ENCODE measurements at places on chromosomes 5 and 9. TPM values are rescaled to one million over a fixed set of nuclear protein-coding genes. Genes with fewer than 3 reads are reported as not detected.
A peak's percentile ranks its signal among the peaks of the same experiment; 100 is the strongest.

Gene PIP5K1B
- 20.4 TPM for total RNA-seq

Gene SHB
- total RNA-seq: 32.3 TPM

Gene PCDHAC1
- 10.0 TPM for total RNA-seq

Gene BARHL1
- total RNA-seq: not detected

Gene FBXL7
- 9.6 TPM for total RNA-seq

Gene NUDCD2
- total RNA-seq: 25.0 TPM

- DNase-seq: no peak
These were observed 114.7 kb upstream of the ADAMTS19 start for GRCh38 chr5:129345213-129345924.

Gene KCNMB1
- 5.2 TPM for total RNA-seq

DNA sequence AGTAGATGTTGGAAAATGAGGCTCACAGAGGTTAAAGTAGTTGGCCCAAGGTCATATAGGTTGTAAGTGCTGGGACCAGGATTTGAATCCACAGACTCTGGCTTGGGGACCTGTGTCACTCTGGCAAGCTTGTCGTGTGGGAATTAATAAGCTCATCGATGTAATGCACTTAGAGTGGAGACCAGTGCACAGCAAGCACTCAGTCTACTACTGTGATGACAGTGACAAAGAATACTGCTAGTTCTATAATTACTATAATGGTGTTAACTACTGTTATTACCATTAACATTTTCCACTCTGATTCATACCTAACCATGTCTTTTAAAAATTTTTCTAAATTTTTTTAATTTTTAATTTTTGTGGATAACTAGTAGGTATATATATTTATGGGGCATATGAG is 12.8 kb downstream of the PAM start:
- DNase-seq: no peak

GRCh38 chr9:133835262-133835901 is 97.2 kb upstream of the SARDH start:
- DNase-seq: no peak

Gene SLC46A2
- 0.20 TPM for total RNA-seq

GRCh38 chr5:39331861-39332381 is 32.4 kb downstream of the C9 start:
- peak; percentile 37 for DNase-seq

GRCh38 chr9:129640871-129641749 is 841 bp downstream of the ASB6 start:
- DNase-seq: no peak

DNA sequence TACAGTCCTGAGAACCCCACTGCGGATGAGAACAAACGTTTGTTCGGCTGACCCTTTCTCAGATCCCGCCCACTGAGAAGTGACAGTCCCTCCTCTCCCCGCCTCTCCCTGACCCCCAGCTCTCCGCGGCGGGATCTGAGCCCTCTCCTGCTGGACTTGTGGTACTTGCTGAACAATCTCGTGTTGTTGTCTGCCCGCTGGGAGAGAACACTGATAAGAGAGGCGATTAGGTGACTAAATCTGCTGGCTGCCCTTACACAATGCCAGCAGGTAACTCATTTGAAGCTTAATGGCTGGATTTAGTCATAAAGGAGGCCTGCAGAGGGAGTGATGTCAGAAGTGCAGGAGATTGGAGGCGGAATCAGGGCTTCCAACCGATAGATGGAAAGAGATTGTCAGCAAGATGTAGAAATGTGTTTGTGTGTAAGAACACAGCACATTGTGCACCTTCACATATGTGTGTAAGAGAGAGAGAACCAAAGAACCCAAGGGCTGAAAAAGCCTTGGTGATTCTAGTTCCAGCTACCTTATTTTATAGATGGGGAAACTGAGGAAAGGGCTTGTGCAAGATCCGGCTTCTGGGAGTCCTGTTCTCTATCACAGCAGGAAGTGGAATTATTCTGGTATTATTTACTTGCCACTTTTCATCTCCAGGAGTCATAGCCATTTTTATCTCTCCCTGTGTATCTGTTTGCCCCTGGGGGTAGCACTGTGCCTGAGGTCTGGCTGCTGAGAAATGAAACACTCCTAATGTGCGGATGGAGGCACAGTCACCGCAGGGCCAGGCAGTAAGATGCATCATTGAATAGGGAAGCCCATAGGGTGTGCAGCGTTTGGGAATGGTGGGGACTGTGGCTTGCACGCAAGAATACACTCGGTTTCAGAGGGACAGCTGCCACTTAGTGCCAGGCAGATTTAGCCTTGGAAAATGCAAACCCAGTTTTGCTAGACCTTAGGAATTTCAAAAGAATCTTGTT is 203.7 kb upstream of the MSX2 start:
- peak; percentile 55 for DNase-seq

Gene PCDHA9
- total RNA-seq: 0.68 TPM

Measured in lung (tissue), 17 donors.